ENCODE measurements at places on chromosomes 11 and 22.
A peak's percentile ranks its signal among the peaks of the same experiment; 100 is the strongest.

DNA sequence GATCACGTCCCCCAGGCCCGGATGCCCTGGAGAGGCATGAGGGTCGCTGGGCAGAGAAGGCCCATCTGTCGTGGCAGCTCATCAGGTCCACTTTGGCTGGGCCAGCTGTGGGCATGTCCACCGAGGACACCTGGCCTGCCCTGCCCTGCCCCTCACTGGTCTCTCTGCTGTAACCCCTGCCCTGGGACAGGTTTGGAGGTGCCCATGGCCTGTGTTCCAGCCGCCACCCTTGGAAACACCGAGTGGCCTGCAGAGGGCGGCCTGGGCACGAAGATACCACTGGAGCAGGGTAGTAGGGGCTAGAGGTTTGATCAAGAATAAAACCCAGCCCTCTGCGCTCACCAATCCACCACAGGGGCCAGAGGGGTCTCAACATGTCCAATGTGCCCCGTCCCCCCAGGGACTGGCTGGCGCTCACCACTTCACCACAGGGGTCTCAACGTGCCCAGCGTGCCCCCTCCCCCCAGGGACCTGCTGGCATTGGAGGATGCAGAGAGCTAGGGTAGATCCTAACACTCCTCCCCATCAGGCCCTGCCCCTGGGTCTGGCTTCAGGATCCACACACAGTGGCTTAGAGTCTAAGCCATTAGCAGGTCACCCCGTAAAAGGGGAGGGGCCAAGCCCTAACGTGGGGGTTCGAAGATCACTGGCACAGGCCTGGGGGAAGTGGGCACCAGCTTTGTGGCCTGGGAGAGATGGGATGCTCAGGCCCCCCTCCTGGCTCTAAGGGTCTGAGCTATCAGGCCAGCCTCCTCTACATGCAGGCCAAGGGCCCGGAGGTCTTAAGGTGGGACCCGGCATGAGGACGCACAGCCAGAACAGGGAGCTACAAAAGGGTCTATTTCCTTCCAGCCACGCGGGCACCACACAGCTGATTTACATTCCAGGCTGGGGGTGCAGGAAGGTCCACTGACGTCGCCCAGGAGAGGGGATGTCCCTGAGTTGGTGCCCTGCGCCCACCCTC, 1.3 kb upstream of the HDAC10 start:
- DNase-seq, result peak; percentile 62

DNA sequence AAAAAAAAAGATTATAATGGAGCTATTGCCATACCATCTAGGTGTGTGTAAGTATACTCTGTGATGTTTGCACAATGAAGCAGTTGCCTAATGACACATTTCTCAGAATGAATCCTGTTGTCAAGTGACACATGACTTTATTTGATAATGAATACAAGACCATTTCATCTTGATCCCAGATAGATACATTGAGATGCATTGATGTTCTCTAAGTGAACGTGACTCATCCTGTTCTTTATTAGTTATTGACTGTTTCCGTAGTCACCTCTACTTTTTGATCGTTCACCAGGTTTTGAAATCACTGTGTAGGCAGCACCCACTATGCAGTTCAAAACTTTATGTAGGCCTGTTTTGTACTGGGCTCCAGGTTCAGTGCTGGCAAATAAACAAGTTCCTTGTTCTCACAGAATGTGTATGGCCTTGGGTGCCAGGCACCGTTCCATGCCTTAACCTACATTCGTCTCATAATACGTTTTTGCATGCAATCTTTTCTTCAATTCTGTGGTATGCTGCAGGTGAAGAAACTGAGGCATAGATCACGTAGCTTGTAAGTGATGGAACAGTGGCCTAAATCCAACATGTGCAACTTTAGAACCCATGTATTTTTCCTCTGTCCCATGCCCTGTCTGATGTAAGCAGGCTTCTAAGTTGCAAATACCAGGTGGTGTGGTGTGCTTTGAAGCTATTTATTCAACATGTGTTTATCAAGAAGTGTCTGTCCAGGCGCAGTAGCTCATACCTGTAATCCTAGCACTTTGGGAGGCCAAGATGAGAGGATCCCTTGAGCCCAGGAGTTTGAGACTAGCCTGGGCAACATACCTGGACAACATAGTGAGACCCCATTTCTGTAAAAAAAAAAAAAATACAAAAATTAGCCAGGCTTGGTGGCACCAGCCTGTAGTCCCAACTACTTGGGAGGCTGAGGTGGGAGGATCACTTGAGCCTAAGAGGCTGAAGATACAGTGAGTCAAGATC, 10.4 kb downstream of the SREBF2 start:
- no peak for DNase-seq

GRCh38 chr11:100890789-100891188, 203.7 kb downstream of the ARHGAP42 start:
- no peak for DNase-seq

GRCh38 chr11:118921121-118921928, 4.4 kb downstream of the BCL9L start:
- DNase-seq, result no peak

- DNase-seq, result no peak
Observed at GRCh38 chr11:57322256-57323166, 2.2 kb downstream of the TNKS1BP1 start.

GRCh38 chr11:70250876-70251658, 19.4 kb upstream of the PPFIA1 start:
- no peak for DNase-seq

GRCh38 chr11:108117746-108118371, 3.5 kb upstream of the ACAT1 start:
- no peak for DNase-seq

- no peak for DNase-seq
Observed at GRCh38 chr11:129999407-129999806, 3.2 kb downstream of the PRDM10 start.

DNA sequence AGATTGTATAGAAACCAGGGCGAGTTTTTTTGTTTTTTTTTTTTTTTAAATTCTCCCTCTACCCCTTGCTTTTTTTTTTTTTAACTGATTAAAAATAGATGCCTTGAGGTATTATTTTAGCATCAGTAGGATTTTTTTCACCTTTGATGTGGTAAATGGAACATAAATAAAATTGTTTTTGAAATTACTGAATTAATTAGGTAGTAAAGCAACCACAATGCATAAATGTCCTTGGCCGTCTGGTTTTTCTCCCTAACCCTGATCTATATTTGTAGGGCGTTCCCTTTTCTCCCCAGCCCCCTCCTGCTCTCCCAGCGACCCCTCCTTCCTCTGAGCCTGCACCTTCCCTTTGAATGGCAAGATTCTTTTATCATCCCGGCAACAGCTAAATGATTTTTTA, 107.8 kb downstream of the ZBTB16 start:
- no peak for DNase-seq

DNA sequence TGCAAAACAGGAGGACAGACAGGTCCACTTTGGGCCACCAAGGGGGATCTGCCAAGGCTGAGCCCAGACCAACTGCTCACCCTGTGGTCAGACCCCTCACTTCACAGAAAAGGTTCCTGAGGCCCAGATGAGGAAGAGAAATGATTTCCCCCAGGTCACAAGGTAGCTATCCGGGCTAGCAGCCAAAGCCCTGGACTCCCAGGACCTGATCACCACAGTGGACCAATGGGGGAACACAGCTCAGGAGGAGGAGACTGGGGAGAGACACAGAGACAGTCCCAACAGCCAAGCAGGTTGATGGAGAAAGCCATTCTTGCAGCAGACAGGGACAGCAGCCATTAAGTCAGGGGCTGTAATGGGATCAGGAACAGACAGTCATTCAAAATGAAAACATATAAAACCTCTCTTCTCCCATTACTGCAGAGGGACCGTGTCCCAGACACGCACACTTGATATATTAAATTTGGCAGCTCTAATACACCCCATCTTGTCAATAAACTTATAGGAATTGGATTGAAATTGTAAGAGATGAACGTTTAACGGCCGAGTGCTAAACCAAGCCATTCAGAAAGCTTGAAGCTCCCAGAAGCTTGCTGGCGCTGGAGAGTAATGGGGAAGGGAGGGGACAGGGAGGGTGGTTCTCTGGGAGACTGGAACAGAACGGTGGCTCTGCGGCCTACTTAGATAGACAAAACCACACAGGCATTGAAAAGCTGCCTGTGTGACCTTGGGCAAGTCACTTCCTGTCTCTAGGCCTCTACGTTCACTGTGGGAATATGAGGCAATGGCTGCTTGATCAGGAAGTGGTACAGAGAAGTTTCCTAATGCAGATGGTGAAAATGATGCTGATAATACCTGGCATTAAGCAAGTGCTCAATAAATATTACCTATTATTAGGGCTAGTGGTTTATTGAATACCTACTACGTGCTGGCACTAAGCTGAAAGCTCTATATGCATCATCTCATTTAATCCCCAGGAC, 16.0 kb downstream of the ZMAT5 start:
- no peak for DNase-seq

DNA sequence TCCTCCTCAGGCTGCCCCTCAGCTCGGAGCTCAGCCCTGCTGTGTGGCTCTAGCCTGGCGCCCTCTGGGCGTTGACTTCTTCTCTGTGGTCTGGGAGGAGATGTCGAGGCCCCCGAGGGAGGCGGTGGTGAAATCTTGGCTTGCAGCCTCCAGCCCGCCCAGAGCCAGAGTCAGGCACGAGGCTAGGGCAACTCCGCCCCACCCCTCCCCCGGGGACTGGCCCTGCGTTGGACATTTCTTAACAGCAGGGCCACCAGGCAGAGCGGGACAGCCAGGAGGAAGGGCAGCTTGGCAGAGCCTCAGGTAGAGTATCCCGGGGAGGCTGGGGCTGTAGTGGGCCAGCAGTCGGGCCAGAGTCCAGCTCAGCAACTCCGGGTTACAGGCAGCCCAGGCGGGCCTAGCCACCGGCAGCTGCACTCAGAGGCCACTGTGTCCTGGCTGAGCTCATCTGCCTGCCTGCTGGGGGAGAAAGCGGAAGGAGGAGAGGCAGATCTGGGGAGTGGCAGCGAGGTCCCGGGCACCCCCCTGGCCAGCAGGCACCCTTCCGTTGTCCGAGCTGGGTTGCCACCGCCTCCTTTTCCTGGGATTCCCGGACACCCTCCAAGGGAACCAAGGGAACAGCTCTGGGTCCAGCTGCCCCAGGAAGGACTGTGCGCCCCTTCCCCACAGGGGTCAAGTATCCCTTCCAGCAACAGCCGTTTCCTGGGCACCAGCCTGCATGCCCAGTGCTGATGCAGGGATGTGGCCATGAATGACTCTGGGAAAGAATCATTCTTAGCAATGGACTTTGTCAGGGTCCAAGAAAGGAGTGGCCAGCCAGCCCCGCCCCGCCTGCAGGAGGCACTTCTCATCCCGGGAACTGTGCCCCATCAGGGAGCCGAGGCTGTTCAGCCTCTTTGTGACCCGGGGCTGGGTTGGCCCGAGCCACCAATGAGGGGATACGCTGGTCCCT, at the start of gene ALDH3B1:
Gene ALDH3B1 (plus strand): TSS at position 238 of the 952 bp plus-strand sequence. CDS start 4,971 bp downstream, outside the sequence.
- no peak for DNase-seq

DNA sequence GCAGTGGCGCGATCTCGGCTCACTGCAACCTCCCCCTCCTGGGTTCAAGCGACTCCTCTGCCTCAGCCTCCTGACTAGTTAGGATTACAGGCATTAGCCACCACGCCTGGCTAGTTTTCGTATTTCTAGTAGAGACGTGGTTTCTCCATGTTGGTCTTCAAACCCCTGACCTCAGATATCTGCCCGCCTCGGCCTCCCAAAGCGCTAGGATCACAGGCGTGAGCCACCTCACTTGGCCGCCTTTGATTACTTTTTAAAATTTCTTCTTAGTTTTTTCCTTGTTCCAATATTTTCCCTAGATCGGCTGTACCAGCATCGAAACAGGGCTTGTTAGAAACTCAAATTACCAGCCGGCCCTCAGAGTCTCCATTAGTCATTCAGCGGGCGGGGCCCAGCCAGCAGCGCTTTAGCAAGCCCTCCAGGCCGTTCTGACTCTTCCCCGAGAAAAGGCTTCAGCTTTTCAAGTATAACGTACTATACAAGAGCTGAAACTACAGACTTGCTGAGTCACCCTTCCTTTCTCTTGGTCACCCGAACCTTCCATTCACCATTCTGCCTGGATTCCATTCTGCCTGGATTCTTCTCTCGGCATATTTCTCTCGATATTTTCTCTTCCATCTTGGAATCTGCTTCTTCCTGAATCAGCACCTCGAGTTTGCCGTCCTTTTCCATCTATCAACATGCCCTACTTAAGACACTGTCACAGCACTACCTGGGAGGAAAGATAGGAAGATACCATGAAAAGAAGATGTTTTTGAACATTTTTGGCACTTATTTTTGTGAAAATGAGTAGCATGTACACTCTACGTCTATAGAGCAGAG, 6.7 kb upstream of the CAPRIN1 start:
- DNase-seq, result no peak

GRCh38 chr22:34997633-34998299, 68.2 kb upstream of the ISX start:
- DNase-seq, result no peak

- DNase-seq, result no peak
Observed at GRCh38 chr22:43500792-43501785, 89.3 kb downstream of the MPPED1 start.

DNA sequence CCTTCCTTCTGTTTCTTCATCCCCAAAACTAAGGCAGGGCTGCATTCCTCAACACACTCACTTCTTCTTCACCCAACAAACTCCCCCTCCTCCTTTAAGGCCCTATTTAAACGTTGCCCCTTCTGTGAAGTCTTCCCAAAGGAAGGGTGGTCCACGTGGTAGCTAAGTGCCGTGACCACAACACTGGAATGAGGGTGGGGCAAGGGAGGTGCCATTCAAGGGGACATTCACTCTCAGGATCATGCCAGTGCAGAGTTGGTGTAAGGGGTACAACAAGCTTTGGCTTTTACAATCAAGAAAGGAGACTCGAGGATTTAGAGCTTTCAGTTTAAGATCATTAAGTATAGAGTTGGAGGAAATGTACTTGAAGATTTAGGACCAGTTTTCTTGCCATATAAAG, 8.0 kb upstream of the MS4A10 start:
- DNase-seq, result no peak

DNA sequence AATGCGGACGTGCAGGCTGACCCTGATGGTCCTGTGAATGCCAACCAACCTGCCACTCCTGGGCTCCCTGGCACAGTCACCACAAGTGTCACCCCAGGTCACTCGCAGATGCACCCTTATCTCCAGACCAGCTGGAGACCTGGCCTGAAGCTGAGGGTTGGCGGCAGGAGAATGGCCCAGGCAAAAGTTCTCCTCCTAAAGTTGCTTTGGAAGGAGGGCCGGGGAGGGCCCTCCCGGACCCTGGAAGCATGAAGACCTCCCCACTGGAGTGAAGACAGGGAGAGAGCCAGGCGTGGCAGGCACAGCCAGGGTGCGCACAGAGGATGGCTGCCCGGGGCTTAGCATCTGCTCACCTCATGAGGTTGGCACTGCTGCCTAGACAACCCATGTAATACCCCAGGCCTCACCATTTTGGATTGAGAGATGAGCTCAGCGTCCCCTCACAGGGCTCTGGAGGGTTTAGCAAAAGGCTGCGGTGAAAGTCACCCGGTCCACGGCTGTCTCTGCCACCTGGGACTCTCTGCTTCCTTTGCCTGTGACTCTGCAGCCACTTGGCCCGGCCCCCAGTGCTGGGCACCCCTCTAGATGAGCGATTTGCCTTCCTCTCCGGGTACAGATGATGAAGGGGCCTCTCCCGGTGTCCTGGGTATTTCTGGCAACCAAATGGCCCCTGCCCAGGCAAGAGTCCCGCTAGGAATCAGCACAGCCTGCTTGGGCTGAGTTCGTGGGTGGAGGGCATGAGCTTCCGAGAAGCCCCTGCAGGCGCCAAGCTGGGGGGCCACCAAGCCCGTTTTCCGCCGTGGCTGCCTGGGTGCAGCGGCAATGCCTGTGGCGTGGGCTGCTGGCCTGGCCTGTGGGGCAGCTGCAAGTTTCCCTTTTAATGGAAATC, 48.3 kb upstream of the SEPTIN5 start:
- no peak for DNase-seq

All from activated CD8-positive, alpha-beta memory T cell treated with anti-CD3 and anti-CD28 coated beads for 1 hour (primary cell).